EL (cell line): ENCODE measurements at places on chromosomes 1 and 21.

- DNase-seq = no peak
Observed at GRCh38 chr21:18443701-18444100, 40.1 kb upstream of the TMPRSS15 start.

- peak; percentile 84 for DNase-seq
Observed at GRCh38 chr1:154442006-154442740, 37.0 kb downstream of the IL6R start.

DNA sequence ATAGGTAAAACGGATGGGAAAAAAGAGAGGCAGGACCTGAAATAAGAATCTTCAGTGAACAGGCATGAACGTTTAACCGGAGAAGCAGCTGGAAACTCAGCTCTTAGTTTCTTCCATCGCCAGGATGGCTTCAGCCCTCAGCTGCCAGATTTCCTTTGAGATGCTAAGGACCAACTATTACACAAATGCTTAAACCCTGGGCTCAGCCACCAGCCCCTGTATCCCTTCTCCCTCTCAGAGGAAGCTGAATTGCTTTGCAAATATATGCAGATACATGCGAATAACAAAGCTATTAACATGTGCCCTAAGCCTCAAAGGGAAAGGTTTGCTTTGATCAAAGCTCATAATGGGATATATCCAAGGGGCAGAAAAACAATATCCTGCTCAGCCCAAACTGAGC, 515.1 kb downstream of the OMA1 start:
- DNase-seq = no peak

DNA sequence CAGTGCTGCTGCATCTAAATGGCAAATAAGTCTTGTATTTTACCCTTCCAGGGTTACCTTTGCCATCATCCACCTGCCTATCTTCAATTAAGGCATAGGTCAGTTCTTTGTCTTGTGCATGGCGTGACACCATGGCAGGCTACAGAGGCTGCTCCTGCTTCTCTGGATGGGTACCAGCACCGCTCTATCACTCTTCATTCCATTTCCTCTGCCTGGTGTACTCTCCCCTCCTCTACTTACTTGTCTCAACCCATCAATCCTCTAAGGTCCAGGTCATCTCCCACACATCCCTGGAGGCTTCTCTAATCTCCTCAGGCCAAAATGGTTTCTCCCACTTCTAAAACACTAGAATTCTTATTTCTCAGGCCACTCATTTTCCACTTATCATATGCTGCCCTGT, 257.5 kb downstream of the BARHL2 start:
- DNase-seq = no peak

- DNase-seq = no peak
Observed at GRCh38 chr1:117630423-117630998, 24.7 kb downstream of the TENT5C start.

DNA sequence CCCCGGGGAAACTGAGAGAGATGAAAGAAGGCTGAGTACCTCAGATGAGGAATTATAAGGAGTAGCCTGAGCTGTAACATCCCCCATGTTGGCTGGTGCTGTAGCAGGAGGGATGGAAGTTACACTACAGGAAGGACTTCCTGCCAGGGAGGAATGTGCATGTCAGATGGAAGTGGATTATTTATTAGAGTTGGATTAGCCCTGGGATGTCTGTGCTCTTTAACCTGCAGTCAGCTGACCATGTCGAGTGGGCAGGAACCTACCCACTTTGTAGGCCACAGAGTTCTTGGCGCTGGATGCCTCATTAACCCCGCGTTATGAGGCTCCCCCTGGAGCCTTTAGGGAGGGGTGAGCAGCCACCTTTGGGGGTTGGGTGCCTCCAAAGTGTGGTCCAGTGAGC, 757 bp upstream of the SEMA4A start:
- peak; percentile 59 for DNase-seq

- peak; percentile 84 for DNase-seq
Observed at GRCh38 chr1:184866991-184867788, 107.1 kb downstream of the NIBAN1 start.

GRCh38 chr1:15220825-15221431, 26.1 kb upstream of the FHAD1 start:
- no peak for DNase-seq

GRCh38 chr1:64766429-64766828, 21.6 kb downstream of the RAVER2 start:
- no peak for DNase-seq

DNA sequence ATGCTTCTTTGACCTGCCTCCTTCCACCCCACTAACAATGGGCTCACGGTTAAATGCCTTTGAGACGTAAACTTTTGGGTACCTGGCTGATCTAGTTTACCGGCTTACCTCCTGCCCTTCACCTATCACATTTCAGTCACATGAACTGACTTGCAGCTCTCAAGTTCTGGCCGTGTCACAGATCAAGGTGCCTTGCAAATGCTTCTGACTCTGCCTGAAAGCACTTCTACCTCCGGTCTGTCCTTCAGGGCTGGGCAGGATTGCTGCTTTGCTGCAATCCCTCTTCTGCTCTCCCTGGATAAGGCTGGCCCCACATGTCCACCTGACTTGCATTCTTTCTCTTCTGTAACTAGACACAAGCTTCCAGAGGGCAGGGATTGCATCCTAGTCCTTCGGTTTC, 69.0 kb downstream of the GRIK1 start:
- no peak for DNase-seq
